ENCODE measurements at places on chromosomes 6 and 20. TPM values are rescaled to one million over a fixed set of nuclear protein-coding genes. Genes with fewer than 3 reads are reported as not detected.

The HEBP2 gene
- 81.2 TPM for total RNA-seq

The PDE10A gene
- 2.9 TPM for total RNA-seq

The METTL24 gene
- not detected for total RNA-seq

The EPPIN gene
- not detected for total RNA-seq

The LIME1 gene
- 11.5 TPM for total RNA-seq

The WFDC5 gene
- total RNA-seq: not detected
